ENCODE measurements at places on chromosomes 12 and 14.

- no peak for DNase-seq
Measured at GRCh38 chr14:94550041-94550440, 11.2 kb upstream of the SERPINA4 start.

- DNase-seq, result no peak
Measured at GRCh38 chr12:5557906-5558305, 126.0 kb downstream of the NTF3 start.

- DNase-seq, result no peak
Measured at GRCh38 chr12:58537278-58537677, 383.0 kb downstream of the LRIG3 start.

GRCh38 chr12:80186727-80187217 is 87.4 kb downstream of the OTOGL start:
- DNase-seq, result peak; percentile 87

- DNase-seq, result no peak
Measured at GRCh38 chr12:29148596-29148910, 525 bp upstream of the FAR2 start.

DNA sequence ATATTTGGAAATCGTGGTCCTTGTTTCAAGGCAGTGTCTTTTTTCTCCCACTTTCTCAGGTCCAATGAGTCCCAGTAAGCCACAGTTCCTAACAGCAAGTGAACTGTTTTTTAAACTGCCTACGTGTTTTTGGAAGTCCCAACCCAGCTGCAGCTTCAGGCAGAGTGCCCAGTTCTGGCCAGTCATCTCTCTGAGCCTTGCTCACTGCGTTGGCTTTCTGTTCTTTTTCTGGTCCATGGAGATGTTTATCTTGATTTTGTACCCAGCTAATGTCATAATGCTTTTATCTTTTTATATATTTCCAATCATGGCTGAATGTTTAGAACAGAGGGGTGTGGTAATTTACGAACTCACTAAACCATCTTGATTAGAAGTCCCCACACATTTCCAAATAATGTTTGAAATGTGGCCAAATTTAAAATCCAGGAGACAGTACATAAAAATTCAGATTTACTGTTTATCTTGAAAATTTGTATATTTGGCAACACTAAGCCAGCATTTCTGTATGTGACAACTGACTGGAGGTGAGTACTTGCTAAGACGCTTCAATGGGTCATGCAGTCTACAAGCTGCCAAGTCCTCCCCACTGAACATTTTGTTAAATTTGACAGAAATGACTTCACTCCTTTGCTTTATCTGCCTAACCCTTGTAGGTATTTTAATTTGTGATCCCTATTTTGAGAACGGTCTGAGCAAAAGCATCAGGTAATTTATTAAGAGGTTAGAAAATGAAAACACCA is 46.1 kb upstream of the OTOGL start:
- no peak for DNase-seq

- DNase-seq, result no peak
Measured at GRCh38 chr14:91283666-91284065, 39.2 kb upstream of the GPR68 start.

DNA sequence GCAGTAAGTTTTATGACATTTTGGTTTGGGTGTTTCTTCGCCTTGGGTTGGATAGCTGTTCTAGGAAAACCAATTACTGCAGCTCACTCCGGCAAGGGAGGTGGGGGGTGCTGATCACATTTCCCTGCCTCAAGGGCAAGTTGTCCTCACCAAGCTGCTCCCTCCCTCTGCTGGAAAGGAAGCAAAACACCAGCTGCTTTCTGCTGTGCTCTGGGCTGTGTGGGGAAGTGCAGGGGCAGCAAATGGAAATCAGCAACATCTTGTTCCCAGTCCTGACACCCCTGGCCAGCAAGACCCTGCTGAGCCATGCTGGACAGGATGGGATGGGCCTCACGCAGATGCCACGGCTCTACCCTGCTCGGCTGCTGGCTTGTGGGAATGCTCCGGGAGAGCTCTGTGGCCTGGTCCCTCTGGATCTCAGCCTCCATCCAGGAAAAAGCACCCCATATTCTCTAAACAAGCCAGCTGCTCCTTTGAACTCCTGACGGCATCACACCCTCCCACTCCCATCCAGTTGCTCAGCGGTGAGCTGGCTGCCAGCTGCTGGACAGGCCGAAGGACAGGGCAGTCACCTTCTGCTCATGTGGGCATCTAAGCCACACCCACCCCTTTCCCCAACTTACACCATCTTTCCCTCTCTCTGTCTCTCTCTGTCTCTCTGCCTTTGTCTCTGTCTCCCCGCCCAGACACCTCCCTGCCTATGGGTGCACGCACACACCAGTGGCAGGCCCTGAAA is 52.4 kb upstream of the EIF5 start:
- no peak for DNase-seq

GRCh38 chr12:14957551-14958168 is 3.7 kb downstream of the ARHGDIB start:
- no peak for DNase-seq

- no peak for DNase-seq
Measured at GRCh38 chr12:50768391-50768790, 4.5 kb downstream of the ATF1 start.

DNA sequence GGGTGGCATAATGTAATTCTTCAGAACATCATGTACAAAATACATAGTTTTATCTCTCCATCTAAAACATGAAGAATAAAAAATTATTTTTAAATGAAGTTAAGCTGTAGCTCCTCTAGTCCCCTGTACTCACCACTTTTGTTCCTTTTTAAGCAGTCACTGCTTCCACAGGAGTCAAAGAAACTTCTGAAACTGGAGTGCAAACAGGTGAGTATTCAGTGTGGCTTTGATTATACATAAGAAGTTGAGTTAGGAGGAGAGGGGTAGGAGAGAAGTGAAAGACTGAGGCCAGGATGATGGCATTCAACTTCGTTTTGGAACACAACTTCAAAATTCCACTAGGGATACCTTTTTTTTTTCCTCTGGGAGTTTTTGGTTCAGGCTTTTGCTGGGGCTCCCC is 131.4 kb upstream of the CNTN1 start:
- no peak for DNase-seq

DNA sequence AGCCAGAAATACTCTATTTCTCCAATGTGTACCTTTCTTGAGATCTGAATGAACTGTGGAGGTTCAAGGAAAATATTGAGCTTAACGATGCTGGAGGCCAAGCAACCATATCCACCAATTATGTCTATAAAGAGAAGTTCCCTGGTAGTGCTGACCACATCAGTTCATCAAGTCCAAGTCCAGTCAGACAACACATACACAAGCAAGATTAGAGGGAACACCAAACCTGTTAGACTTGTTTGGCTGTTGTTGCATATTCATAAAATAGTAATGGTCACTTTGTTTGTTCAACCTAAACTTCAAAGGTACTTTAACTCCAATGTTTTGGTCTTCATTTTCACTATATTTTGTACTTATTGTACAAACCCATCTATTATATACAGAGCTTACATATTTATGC is 81.6 kb downstream of the LMO3 start:
- no peak for DNase-seq

DNA sequence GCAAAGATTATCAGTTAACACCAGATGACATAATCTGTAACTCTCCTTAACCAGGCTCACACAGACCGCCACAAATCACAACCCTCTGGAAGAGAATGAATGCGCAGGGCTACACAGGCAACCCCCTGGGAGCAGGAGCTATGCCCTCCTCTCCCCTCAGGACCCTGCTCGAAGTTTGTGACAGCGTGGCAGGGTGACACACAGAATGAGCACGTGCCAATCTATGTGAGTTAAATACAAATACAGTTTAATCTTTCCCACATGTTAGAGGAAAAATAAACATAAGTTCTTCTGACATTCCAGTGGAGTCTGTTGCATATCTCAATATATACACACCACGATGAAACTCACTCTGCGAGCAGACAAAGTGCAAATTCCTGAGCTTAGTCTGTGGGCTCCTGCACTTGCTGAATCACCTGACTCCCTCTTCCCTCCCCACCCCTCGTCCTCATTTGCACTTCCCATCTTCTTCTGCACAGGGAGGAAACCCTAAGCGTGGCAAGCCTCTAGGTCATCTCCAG is 37.6 kb downstream of the BCAT1 start:
- no peak for DNase-seq

DNA sequence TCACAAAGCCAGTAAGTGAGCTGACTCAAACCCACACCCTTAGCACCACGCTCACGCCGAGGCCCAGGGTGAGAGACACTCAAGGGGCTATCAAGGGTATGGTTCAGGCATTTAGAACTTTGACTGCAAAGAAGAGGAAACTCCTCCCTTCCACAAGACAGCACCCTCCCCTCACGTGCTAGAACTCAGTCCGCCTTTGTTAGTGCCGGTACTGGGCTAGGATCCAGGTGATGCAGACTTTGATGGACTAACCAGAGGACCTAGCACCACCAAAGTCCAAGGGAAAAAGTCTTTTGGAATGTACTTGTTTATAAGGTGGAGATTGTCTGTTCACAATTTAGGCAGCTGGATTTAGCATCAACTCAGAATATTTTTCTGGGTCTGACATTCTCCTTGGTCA is 33.7 kb downstream of the VWF start:
- no peak for DNase-seq

DNA sequence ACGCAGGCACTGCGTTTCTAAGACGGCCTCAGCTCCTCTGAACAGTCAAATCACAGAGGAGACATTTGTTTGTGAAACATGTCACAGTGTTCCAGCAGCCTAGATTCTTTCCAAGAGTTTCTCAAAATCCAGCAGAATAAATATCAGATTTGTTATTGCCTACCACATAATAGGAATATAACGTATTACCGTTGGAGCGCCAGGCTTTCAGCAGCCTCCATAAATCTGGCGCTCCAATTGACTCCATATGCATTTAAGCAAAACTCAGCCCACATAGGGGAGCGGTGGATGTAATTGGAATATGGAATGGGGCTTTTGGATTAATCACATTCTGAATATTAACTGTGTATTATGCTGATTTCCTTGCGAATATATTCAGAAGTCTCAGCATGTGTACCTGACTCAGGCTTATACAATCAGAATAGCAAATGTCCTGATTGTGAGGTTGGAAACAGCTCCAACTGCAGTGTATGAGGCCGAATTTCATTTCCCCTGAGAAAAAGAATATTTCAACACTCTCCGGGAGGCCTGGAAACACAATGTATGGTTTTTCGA is 174.0 kb downstream of the ASCL4 start:
- no peak for DNase-seq

GRCh38 chr14:73286598-73286997 is 49.3 kb downstream of the PAPLN start:
- no peak for DNase-seq

DNA sequence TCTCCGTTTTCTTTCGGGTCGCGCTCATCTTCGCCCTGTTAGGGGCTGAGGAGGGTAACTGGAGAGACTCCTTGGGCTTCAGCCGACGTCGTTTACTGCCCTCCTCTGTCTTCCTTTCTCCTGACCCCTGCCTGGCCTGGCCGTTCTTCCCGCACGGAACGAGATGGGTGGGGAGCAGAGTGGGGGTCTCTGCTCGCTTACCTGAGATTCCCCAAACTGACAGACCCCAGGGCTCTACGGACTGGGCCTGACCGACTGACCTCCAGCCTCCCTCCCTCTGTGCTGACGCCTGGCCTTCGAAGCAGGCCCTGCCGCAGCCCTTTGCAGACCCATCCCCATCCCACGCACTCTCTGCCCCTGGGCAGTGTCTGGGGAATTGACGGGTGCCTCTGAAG is 439 bp downstream of the GOLGA5 start:
- DNase-seq, result no peak

- no peak for DNase-seq
Measured at GRCh38 chr12:116980083-116980482, 69.3 kb downstream of the FBXW8 start.

DNA sequence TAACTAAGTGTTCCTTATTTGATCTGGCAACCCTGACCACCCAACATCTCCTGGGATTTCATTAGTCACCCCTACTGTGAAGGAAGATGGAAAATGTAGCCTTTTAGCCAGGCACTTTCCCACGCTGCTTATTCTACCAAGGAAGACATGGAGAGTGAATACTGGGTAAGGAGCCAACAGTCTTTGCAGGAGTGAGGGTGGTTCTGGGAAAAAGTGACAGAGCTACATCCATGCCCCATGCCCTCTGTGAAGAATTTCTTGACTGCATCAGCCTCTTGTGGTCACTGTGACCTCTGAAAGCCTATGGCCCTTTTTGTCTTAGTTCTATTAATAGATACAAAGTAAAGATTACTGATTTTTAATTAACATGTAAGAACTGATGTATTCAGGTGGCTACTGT is 196.0 kb upstream of the EEA1 start:
- DNase-seq, result no peak

GRCh38 chr14:59155886-59156285 is 32.6 kb upstream of the DAAM1 start:
- no peak for DNase-seq

GRCh38 chr14:59036134-59036533 is 152.3 kb upstream of the DAAM1 start:
- DNase-seq, result no peak

Data from SW 1271 (cell line).